ENCODE measurements at places on chromosomes 12 and 14.

GRCh38 chr12:17810399-17810798 lies 279.6 kb downstream of the RERGL start:
- no peak for DNase-seq

- DNase-seq = no peak
Observed at GRCh38 chr12:42255221-42255865, 17.3 kb upstream of the YAF2 start.

DNA sequence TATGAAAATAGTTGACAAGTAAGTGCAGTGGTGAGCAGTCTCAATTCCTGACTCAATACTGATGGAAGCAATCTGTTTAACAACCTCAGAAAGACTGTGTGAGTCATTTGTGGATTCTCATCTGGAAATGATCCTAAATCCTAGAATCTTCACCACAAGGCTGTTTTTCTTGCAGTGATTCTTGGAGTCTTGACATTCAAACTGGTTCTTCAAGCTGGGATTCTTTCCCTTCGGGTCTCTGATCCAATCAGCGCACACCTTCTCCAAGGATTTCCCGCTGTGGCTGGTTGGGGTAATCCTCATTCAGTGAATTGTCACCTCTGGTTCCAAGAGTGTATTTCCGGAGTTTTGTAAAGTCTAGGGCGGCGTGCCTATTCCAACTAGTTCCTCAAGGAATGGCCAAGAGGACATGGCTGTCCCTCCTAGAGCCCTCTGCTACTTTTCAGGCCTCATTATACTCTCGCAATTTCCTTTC lies 37.7 kb upstream of the FOXJ2 start:
- DNase-seq = no peak

DNA sequence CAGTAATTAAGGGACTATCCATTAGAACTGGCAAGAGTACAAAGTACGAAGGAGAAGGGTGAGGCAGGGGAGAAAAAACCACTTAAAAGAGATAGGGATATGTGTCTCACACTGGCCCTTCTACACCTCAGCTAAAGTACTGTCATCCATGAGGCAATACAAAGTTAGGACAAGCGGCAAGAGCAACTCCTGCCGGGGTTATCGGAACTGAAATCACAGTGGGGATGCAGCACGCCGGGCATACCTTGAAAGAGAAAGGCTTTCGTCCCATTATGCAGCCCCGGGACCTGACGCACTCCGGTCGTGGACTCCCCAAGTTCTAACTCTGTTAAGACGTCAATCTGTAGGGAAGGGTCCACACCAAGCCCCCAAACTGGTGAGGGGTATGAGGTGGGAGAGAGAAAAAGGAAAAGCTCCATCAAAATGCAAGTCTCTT lies 1.1 kb downstream of the NELL2 start:
- DNase-seq = no peak

DNA sequence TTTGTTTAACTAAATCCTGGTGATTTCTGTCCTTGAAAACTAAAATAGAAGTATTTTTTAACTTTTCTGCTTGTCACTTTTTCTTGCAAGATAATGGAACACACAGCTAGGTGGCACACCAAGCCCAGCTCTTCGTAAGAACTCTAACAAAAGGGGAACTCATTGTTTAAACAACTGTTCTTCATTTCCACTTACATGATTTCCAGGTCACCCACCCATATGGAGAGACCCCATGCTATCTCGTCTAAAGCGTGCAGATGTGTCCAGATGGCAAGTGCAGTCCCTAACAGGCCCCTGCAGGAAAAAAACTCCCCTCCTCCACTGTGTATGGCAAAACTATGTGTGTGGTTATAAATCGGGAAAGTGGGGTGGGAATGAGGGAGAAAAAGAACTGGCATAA lies 43.3 kb upstream of the NT5DC3 start:
- DNase-seq = peak; percentile 14

DNA sequence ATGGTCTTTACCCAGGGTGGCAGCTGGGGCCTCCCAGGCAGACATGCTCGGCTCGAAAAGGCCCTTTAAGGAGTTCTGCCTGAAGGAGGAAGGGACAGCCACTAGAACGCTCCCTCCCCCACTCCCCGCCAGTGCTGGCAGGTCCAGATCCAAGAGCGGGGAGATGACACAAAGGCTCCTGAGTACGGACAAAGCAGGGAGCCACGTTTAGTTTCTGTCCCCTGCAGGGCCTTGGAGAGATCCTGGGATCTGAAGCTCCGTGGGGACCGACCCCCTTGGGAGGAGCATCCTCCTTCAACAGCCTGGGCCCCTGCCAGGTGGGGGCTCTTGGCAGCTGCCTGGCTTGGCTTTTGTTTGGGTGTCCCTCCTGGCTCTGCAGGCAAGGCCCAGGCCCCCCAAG lies 89.7 kb downstream of the ESRRB start:
- DNase-seq = no peak

DNA sequence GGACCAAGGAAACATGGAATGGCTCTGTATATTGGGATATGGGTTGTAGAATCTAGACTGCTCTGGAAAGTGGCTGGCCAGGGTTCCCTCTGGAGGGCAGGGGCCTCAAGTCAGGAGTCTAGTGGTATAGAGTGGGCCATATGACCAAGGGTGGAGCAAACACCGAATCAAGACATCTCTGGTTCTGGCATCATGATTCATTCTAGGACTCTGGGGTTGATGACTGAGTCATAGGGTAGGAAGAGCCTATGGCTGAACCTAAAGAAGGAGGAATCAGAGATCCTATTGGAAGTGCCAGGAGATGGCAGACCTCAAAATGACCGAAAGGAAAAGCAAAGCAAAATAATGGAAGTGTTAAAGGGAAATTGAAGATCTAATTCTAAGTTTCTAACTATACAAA lies 356.4 kb upstream of the PRICKLE1 start:
- no peak for DNase-seq

GRCh38 chr12:76790564-76791552 lies 26.9 kb downstream of the ZDHHC17 start:
- DNase-seq = no peak

DNA sequence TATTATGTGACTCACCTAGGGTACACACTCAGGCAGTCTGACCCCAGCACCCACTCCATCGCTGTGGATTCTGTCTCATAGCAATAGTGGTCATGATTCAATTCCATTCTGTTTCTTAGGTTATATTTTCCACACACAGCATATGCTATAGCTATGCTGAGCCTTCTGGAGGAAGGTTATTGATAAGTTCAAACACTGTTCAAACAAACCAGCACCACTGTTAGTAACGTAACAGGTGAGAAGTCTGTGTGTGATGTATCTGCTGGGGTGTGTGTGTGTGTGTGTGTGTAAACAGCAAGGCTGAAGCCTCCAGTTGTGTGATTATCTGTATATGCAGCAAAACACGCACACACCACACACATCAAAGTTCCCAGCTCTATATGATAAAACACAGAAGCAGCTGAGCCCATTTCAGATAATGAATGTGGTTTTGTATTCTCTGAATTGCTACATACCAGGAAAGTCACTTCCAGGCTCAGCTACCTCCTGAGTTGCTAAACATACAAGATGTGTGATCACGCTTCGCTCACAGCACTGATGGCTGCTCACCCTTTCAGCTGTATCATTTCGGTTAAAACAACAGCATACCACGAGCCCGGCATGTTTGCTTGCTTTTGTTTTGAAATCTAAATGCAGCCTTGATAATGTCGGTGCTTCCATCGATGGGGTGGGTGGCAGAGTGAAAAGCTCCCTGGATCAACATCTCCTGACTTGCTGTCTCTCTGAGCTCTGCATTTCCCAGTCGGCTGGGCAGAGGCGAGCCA lies 6.8 kb upstream of the SYNE3 start:
- no peak for DNase-seq

GRCh38 chr14:103128631-103129300 lies 5.5 kb downstream of the TNFAIP2 start:
- DNase-seq = no peak

DNA sequence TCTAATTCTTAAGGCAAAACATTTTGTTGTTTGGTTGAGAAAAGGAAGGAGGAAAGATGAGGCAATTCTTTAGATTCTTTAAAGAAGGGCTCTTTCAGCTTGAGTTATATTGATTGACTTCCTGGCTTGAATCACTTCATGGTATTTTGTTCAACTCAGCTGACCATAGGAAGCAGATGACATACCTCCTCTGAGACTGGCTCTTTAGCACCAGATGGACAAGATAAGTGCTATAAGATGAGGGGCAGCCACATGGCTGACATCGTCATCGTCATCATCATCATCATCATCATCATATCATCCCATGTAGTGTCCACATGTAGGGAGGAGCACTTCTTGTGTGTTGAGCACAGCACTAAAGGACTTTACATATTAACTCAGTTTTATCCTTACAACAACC lies 81.3 kb downstream of the SSPN start:
- DNase-seq = no peak

DNA sequence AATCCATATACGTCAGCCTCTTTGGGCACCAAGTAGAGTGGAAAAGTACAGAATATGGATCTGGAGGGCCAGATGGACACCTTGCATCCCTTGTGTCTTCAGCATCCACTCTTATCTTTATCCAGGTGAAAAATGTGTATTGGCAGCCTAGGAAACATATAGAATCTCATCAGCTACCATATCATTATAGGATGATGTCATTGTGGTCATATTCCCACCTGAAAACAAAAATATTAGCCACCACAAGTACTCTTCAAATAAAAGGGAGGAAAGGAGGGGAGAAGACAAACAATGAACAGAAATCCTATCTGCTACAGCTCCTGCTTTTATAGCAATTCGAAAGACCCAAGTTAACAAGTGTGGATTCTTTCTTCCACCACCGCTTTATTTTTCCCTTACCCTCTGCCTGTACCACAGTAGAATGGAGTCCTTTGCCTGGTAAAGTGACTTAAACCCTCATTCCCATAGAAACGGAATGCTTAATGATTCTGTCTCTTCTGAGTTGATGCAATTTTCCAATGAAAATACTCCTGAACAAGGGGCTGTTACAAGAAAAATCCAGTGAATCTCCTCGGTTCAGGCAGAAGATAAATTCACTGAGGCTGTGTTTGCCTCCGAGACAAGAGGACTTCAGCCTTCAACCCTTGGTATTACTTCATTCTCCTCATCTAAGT lies 13.8 kb upstream of the IL26 start:
- no peak for DNase-seq

DNA sequence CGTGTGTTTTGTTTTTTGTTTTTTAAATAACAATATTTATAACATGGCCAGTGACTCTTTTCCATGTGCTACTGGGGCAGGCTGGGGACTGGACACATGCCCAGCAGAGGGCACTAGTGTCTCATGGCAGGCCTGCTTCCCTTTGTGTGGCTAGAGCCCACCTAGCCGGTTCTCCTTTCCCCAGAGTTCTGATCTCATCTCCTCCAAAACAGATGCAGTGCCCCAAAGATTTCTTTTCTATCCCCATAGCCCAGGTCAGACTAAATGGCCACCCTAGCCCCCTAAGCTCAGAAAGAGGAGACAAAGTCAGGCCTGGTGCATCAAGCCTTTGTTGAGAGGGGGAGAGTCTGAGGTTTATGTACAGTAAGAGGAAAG lies 21.2 kb downstream of the PRPF40B start:
- no peak for DNase-seq

DNA sequence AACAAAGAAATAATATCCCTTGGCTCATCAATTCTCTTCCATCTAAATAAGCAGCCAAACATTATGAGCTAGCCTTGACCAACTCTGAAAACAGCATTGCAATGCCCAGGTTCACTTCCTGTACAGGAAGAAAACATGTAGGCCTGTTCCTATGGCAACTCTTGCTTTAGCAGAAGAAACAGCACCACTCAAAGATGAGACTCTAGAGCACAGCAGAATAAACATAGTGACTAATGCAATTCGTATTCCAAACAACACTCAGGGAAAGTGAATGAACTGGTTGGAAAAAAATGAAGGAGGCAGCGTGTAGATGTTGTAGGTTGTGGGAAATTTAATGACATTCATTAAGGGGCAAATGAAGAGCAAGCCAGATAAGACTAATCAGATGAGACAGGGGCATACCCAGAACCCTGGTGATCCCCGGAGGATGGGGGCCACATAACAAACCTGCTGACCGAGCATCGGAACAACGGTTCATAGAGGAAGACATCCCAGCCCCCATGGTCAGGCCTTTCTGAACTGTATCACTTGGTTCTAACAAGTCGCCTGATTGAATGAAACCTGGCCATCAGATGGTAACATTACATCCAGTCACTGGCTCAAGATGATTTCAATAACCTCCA lies 9.0 kb downstream of the ARHGDIB start:
- DNase-seq = no peak

GRCh38 chr14:104567141-104567956 lies 12.2 kb upstream of the C14orf180 start:
- peak; percentile 9 for DNase-seq
